DMS153 (cell line): ENCODE measurements at places on chromosomes 5 and 9.

DNA sequence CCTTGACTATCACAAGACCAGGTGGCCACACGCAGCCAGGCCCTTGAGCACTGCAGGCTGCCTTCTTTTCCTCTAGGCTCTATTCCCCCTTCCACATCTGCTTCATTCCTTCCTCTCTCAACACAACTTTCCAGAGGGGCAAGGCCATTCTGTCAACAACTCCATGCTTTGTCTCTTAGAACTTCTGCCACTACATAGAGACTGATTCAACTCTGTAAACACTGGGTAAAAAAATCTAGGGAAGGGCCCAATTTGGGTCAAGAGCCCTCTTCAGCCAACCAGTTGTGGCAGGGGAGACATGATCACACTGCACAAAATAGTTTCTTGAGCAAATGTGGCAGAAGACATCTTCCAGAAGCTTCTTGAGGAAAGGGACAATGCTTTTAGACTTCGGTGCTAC, 55.6 kb downstream of the ATPSCKMT start:
- DNase-seq: no peak

DNA sequence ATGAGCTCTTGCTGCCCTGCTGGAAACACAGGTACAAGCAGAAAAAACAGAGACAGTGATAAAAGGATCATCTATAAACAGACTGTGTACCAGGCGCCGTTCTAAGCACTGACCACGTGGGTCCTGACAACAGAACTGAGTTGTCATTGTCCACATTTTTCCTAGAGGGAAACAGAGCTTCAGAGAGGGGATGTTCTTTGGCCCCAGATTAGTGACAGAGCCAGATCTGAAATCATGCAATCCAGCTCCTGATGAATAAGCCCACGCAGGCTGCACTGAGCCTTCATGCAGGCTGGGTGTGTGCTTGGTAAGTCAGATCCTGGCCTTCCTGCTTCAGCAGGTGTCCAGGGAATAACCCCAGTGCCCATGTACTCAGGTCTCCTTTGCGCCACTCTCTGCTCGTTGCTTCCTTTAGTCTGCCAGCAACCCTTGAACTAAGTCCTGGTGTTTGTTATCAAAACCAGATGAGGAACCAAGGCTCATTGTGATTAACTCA, 22.8 kb upstream of the TCF7 start:
- DNase-seq: no peak

- no peak for DNase-seq
Observed at GRCh38 chr5:10860645-10861422, 99.8 kb upstream of the DAP start.

GRCh38 chr5:171610686-171611085, 174.9 kb upstream of the SMIM23 start:
- DNase-seq: no peak
